ENCODE measurements at places on chromosomes 7 and 10.

DNA sequence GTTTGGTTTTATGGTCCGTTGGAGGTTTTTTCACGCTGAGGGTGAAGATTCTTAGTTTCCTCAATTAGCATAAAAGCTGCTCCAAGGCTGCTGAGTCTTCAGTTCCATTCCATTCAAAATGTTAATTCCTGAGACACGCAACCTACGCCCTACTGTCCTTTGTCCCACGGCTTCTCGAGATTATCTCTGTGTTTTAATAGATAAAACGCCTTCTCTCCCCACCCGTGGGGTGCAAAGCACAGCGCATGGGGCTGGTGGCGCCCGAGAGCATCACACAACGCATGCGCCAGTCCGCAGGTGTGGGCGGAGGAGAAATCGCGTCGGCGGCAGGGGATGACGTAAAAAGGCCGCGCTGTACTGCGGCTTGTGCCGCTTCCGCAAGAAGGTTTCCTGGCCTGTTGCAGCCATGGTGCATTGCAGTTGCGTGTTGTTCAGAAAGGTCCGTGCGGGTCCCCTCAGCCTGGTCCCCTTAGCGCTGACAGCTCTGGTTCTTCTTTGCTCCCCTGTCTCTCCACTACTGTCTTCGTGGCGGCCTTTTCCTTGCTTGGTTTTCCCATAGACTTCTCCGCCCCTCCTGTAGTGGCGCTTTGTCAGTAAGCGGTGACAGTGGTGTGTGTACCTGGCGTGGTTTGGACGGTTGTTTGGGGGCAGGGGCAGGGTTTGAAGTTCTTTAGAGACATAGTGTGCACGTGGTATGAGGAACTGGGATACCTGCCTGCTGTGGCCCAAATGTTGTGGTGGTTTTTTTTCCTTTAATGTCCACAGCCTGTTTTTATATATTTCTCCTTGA is at the start of gene GTPBP10:
Gene GTPBP10 (plus strand): TSS at position 381 of the 790 bp plus-strand sequence. CDS start 26 bp downstream, at position 407.
- peak; percentile 77 for DNase-seq

- DNase-seq: no peak
Observed at GRCh38 chr10:114115661-114116445, 58.1 kb downstream of the CCDC186 start.

DNA sequence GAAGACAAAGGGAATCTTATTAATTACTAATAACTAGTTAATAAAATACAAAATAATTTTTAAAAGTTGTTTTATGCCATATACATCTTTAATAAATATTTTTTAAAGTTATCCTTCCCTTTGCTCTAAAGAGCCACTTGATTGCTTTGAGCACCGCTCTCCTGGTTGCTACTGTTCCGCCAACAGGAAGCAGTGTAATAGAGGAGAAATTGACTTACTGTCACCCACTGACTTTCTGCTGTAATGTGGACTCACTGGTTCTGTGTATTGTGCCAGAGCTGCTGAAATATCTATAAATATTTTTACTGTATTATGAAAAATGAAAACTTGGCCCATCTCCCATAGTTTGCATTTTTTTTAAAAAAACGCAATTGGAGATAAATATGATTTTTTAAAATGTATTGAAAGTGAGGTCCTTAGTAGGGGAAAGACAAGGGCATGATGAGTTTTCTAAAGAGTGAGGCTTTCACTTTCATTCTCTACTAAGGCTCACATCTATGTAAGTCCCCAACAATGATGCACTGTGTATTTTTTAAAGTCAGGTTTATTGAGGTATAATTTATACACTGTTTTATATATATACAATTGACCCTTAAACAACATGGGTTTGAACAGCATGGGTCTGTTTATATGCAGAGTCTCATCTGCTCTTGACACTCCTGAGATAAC is 100.5 kb downstream of the NPY start:
- DNase-seq: no peak

- no peak for DNase-seq
Observed at GRCh38 chr7:63521-64021, 128.8 kb upstream of the FAM20C start.

DNA sequence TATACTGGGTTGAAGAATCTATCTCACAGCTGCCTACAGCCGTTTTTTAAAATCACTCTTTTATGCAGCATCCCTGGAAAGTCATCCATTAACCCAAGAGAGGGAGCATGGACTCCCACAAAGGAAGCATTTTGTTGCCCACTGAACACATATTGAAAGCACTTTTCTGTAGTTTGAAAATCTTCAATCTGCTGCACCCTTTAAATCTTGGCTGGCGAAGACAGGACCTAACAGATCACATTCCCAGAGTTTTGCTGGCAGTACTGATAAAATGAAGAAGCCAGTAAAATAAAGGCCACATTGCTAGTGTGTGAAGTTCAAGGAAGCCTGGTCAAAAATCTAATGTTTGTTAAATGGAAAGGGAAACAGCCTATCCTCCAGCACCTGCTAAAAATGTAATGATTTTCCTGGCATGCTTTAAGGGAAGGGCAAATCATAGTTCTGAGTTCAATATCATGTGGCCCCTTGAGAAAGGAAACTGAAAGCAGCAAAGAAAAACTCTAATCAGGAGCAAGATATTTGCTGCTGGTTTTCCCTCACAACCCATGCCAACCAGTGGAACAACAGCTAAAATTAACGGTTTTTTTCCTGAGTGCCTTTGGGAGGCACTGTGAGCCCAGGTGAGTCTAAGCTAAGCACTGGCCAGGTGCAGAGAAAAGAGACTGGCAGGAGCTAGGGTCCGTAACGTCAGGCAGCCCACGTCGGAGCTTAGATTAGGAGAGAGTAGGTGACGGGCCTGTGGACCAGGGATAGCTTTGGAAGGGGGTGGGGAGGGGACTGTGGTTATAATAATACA is 97.9 kb upstream of the PALS2 start:
- no peak for DNase-seq

- DNase-seq: no peak
Observed at GRCh38 chr7:12490107-12490688, 80.3 kb upstream of the SCIN start.

DNA sequence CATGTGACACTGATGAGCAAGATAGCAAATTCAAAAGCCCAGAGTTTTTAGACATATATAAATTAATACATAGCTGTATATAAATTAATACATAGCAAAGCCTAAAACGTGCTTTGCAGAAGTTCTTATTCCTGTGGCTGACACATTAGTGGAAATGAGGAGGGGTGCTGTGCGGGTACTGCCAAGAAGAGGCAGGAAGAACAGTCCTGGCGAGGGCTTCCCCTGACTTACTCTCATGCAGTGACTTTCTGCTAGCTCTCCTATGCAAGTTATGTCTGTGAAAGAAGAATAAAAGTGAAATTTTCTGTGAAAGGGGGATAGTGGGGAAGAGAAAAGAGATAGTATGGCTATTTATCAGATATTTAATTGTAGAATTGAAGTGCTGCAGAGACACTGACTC is 27.6 kb downstream of the TWIST1 start:
- no peak for DNase-seq

GRCh38 chr10:27743012-27743876 is 2.4 kb downstream of the MKX start:
- DNase-seq: no peak

DNA sequence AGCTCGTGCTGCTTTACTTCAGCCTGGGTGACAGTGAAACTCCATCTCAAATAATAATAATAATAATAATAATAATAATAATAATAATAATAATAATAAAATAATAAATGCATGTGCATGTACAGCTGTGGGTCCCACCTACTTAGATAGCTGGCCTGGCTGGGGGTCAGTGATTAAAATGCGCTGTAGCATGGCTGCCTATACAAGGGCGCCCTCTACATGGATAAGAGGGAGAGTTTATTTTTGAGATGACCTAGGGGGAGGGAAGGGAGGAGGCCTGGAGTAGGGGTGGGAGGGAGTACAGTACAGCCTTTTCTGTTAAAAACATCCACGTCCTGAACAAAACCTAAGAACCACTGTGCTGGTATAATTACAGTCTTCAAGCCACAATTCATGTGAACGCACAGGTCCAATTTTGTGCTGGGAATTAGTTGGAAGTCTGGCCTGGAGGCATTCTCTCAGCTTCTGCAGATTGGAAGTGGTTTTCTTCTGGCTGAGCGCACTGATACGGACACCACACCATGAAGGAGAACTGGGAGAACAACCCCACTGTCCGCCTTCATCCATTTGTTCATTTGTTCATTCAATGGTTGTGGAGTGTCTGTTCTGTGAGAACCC is 146.5 kb downstream of the TMEM178B start:
- DNase-seq: no peak

- no peak for DNase-seq
Observed at GRCh38 chr10:101782811-101783735, at the start of gene NPM3. Gene NPM3, minus strand, starts transcription at chr10:101783446. Its CDS starts 56 bp downstream, at chr10:101783390.

DNA sequence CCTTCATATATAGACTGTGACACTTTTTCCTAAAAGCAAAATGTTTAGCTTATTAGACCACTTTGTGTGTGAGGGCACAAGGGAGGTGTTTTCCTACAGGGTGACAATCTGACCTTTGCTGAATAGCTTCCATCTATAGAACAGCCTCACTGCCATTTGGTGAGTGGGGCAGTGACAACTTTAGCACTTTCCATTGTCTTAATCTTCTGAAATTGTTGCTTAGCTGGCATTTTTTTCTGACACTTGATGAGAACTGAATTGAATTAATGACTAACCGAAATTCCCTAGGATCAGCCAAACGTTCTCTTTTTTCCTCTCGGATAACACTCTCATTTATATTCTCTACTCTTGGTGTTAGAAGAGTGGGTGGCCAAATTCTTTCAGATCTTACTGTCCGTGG is 30.2 kb downstream of the KDM7A start:
- DNase-seq: no peak

DNA sequence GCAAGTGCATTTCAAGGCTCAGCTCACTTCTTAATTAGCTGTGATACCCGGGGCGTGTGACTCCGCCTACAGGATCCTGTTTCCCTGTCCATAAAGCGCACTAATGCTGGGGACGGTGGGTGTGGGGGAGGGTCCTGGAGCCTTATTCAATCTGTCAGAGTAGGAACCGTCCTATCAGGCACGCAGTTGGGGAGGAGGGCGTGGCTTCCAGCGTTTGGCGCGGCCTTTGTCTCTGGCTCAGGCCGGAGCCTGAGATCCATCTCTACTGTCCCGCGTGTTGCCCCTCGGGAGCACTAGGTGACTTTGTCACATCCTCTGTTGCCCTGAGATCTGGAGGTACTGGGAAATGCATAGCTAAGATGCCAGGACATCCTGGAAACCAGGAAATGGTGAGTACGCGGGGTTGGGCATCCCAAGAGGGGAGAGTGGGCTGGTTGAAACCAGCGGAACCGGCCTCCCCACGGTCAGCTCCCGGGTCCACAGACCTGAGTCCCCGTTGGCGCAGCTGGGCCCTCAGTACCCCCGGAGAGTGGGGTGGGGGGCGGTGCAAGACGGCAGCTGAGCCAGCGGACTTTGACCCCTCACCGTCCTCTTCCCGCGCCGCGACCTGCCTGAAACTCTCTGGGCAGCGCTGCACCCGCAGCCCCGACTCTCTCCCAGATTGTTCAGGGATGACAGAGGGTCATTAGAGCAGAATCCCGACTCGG is 104.4 kb upstream of the ZNF92 start:
- peak; percentile 41 for DNase-seq

GRCh38 chr7:4699841-4700240 is 17.7 kb downstream of the FOXK1 start:
- DNase-seq: no peak

GRCh38 chr10:50577681-50578350 is 45.9 kb downstream of the SGMS1 start:
- DNase-seq: no peak

DNA sequence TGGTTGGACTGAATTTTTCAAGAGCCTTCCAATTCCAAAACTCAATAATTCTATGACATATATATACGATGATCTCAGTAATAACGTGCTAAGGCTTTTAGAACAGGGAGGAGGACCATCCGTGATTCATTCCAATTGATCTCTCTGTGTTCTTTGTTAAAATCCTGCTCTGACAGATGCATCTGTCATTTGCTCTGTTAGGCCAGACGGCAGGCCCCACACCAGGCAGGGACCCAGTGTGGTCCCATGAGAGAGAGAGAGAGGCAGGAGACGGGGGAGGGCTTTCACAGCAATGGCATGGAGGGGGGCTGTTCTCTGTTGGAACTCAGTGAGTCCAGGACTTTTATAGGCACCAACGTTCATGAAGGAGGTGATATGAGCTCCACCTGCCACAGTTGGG is 160.0 kb upstream of the INSYN2A start:
- no peak for DNase-seq

- DNase-seq: no peak
Observed at GRCh38 chr10:104259999-104260774, 5.5 kb downstream of the GSTO1 start.

- DNase-seq: no peak
Observed at GRCh38 chr10:7186387-7187018, 224.3 kb downstream of the SFMBT2 start.

DNA sequence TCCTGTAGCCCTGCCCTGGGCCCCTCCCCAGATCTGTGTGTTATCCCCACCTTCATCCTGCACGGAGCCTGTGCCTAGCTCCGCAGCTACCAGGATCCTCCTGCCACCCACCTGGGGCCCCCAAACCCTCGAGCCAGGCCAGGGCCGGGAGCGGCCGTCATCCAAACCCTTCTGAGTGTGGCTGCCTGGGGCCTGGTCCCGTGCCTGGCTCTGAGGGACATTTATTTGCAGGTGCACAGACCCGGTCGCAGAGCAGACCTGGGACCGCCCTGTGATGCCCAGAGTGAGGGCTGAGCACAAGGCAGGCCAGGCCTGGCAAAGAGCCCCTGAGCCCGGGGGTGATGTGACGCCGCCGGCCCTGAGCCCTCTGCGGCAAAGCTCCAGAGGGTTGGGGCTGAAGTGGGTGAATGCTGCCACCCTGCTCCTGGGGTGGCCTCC is 27.4 kb upstream of the INPP5A start:
- no peak for DNase-seq

GRCh38 chr7:33593611-33594010 is 311.7 kb upstream of the BMPER start:
- DNase-seq: no peak

- DNase-seq: no peak
Observed at GRCh38 chr7:41979834-41980307, 257.1 kb downstream of the GLI3 start.

GRCh38 chr7:128869138-128869943 is 6.7 kb downstream of the ATP6V1F start:
- DNase-seq: no peak

GRCh38 chr10:14470920-14471319 is 140.2 kb upstream of the FRMD4A start:
- no peak for DNase-seq

DNA sequence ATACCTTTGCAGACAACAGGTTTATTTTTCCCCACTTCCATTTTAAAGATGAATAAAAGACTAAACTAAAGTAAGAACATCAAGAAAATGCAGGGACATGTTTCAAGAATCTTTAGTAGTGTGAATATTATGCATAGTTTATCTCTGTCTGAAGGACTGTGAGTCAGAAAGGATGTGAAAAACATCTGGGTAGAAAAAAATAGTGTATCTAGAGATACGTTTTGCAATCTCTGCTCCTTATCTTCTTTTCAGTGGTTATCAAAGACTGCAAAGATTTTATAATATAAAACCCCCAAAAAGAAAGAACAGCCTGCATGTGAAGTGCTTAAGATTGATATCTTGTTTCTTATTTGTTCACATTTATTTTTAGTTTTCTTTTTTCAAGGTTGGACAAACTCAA is 101.9 kb upstream of the ARHGAP21 start:
- DNase-seq: no peak

DNA sequence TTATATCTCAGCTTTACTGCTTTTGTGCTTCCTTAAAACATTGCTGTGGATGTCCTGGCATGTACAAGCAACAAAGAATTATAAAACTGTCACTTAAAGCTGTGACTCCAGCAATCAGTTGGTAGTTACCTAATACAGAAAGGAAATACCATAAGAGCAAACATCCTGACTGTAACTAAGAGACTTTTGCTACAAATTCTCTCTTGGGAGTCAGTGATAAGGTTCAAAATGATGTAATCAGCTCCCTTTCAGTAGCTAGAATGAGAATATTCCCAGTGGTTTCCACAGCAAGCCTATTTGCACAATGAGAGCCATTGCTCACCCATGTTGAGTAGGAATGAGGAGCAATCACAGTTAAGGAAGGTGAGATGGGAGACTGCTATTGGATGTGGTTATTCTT is 7.6 kb downstream of the PNLIPRP1 start:
- no peak for DNase-seq
